Naive B cell (primary cell): ENCODE measurements at places on chromosomes 5 and 9. TPM values are rescaled to one million over a fixed set of nuclear protein-coding genes. Genes with fewer than 3 reads are reported as not detected.

- H3K4me1 ChIP-seq, result no peaks in the 10 kb centered on the region
- peaks cover 5% of the 10 kb centered on the region for H3K27me3 ChIP-seq
- no peak overlapping the region for H3K4me3 ChIP-seq
- DNase-seq, result no peak
- H3K36me3 ChIP-seq, result no peaks in the 10 kb centered on the region
- no peak overlapping the region for H3K27ac ChIP-seq
Measured at GRCh38 chr9:91811024-91811909, 138.8 kb downstream of the ROR2 start.

- H3K4me1 ChIP-seq, result peaks cover 45% of the 10 kb centered on the region
- peak overlapping the region; percentile 60 for H3K4me3 ChIP-seq
- no peaks in the 10 kb centered on the region for H3K27me3 ChIP-seq
- H3K27ac ChIP-seq, result peak overlapping the region; percentile 98
- peak; percentile 84 for DNase-seq
Measured at GRCh38 chr9:133112663-133113026, 8.4 kb downstream of the RALGDS start.

GRCh38 chr9:4755026-4755609, 14.1 kb upstream of the AK3 start:
- no peak overlapping the region for H3K27ac ChIP-seq
- H3K4me1 ChIP-seq, result peaks cover 8% of the 10 kb centered on the region
- no peaks in the 10 kb centered on the region for H3K27me3 ChIP-seq
- DNase-seq, result no peak

- no peak overlapping the region for H3K4me3 ChIP-seq
- no peak overlapping the region for H3K27ac ChIP-seq
- peaks cover 5% of the 10 kb centered on the region for H3K36me3 ChIP-seq
- H3K4me1 ChIP-seq, result no peaks in the 10 kb centered on the region
- no peak for DNase-seq
- H3K27me3 ChIP-seq, result no peaks in the 10 kb centered on the region
Measured at GRCh38 chr5:60738461-60738860, 38.5 kb upstream of the DEPDC1B start.

The WHRN gene
- 0.92 TPM for polyA plus RNA-seq

The CHSY3 gene
- not detected for polyA plus RNA-seq

The TAL2 gene
- 1.4 TPM for polyA plus RNA-seq
